ENCODE measurements at places on chromosomes 2 and 18.

- no peak for DNase-seq
These were observed 27.3 kb downstream of the CCDC141 start for GRCh38 chr2:179022685-179023084.

- DNase-seq, result no peak
These were observed 29.2 kb downstream of the GALNT1 start for GRCh38 chr18:35610724-35611123.

GRCh38 chr2:225764346-225764745 lies 364.8 kb downstream of the NYAP2 start:
- no peak for DNase-seq

DNA sequence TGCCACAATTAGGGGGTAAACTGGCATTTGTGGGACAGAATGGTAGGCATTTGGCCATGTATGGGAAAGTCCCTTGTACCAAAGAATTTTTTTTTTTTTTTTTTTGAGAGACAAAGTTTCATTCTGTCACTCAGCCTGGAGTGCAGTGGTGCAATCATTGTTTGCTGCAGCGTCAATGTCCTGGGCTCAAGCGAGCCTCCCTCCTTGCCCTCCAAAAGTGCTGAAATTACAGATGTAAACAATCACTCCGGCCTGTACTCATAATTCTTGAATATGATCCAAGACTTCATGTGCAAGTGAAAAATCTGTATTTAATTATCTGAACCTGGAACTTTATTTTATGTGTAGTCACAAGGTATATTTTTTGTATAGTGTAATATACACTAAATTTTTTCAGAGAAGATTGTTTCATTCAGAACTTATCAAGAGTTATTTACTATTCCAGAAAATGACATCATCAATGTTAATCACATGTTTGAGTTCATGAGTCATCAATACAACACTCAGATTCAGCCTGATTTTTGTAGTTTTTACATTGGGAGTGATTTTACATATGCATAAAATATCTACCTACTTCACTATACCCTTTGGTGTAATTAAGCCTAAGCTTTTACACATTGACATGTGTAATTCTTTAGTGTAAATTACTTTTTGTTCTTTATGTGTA lies 138.7 kb upstream of the L3MBTL4 start:
- DNase-seq, result no peak

GRCh38 chr2:232228971-232229894 lies 149.3 kb upstream of the ALPP start:
- no peak for DNase-seq

DNA sequence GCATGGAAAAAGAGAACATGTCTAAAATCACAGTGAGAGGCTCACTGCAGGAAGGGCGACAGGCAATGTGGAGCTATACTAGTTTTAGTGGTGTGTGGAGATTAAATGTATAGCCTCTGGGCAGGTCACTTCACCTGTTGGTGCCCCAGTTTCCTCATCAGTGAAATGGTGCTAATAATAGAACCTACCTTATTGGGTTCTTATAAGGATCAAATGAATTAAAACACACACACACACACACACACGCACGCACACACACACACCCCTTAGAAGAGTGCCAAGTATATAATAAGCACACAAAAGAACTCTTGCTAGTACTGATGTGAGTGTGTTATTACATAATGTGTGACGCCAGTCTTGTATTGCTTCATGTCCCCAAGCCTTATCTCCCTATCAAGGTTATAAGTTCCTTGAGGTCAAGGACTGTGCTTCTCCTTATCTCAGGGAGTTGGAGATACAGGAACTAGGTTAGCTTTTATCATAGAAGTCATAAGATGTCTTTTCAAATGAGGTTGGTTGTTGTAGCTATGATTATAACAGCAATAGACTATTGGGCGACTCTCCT lies 98.0 kb upstream of the CXCR4 start:
- no peak for DNase-seq

DNA sequence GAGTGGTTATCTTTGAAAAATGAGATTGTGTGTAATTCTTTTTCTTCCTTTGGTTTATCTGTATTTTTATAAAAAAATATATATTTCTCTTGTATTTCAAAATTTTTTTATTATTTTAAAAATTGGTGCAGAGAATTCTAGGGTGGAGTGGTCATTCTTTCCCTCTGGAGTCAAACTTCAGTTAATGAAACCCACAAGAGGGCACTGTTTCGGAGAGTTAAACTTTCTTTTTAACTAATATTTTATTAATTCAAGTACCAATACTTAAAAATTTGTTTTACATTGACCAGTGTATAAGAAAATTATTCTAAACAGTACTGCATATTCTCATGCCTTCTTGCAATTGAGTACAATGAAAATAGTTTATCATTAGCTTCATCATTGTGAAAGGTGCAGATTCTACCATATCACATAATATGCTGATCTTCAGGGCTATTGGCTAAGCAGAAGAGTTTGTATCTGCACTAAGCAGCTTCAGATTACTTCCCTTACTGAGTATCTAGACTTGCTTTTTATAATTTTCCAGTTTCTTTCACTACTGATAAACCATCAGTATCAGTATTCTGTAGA lies 50.1 kb downstream of the HS1BP3 start:
- no peak for DNase-seq

DNA sequence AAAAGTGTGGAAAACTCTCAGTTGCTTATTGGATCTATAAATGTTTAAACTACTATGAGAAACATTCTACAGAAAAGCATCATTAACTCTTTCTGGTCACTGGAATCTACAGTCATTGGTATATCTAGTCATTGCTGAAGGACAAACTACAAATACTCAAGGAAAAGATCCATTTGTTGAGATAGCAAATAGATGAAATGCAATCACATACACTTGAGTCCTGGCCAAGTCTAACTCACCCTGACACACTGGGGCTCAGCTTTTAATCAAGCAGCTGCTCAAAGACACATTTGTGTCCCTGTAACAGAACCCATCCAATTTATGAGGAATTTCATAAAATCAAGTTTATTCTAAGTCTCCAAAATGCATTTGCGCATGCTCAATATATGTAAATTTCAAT lies 68.7 kb downstream of the CDH2 start:
- DNase-seq, result no peak

- peak; percentile 78 for DNase-seq
These were observed 99.0 kb downstream of the ZFP36L2 start for GRCh38 chr2:43127208-43127940.

DNA sequence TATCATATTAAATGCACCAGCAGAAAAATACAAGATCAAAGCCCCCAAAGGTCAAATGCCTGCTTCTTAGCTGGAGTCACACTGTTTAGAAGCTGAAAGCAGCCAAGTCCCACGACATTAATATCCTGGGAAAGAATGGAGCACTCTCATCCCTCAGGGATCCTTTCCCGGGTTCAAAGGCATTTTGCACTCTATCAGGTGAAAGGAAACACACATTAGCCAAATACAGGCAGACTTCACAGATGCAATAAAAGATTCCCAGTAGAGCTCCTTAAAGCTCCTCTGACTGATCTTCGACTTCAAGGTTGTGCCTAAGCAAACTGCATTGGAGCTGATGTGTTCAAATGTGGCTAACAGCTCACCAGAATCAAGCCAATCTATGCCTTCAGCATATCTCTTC lies 158.4 kb downstream of the RNF152 start:
- DNase-seq, result no peak

DNA sequence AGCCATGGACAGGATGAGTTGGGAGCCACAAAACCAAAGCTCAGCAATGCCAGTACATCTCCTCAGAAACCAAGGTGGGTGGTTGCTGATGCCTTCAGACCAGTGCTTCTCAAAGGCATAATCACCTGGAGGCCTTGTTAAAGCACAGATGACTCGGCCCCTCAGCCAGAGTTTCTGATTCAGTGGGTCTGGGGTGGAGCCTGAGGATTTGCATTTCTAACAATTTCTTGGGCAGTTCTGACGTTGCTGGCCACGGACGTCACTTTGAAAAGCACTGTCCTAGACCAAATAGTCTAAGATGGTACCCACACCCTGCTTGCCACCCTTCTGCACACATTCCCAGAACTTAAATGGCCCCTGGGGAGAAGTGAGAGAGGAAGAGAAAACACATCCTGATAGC lies 24.1 kb upstream of the CDH2 start:
- DNase-seq, result no peak

DNA sequence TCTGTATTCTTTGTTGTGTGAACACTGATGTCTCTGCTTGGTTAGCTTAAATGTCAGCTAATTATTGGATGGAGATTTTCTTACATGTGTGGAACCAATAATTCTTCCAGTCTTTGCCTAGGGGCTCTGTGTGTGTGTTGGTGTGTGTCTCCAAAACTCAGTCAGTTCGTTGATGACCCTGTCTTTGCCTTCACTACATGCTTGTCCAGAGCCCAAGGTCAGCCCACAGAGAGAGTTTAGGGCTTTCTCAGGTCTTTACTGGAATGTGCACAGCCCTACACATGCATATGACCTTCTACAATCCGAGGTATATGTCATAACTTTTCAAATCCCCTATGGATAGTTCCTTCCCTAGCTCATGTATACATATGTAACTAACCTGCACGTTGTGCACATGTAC lies 74.1 kb upstream of the LDAH start:
- DNase-seq, result no peak

DNA sequence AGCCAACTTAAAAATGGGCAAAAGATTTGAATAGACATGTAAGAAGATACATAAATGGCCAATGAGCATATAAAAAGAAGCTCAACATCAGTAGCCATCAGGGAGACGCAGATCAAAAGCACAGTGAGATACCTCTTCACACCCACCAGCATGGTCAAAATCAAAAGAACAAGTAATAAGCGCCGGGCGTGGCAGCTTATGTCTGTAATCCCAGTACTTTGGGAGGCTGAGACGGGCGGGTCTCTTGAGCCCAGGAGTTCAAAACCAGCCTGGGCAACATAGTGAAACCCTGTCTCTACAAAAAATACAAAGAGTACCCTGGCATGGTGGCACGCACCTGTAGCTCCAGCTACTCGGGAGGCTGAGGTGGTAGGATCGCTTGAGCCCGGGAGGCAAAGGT lies 4.6 kb upstream of the CIB4 start:
- DNase-seq, result no peak

GRCh38 chr2:202015471-202015870 lies 18.2 kb upstream of the FZD7 start:
- no peak for DNase-seq

GRCh38 chr2:44107974-44108373 lies 60.7 kb upstream of the PPM1B start:
- no peak for DNase-seq

DNA sequence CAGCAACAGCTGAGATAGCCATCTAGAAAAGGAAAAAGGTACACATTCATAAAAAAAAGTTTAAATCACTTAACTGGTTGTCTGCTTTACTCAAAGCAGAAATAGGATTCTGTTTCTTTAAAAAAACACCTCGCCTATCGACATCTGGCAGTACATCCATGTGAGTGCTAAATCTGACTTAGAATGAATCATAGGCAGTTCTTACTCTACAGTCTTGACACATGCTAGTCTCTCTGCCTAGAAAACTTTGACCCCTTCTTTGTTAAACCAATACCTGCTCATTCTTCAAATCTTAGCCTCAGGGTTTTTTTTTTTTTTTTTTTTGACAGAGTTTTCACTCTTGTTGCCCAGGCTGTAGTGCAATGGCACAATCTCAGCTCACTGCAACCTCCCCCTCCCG lies 37.1 kb upstream of the GPR75 start:
- DNase-seq, result no peak

- no peak for DNase-seq
These were observed 84.0 kb downstream of the BCL2L11 start for GRCh38 chr2:111204706-111205105.

DNA sequence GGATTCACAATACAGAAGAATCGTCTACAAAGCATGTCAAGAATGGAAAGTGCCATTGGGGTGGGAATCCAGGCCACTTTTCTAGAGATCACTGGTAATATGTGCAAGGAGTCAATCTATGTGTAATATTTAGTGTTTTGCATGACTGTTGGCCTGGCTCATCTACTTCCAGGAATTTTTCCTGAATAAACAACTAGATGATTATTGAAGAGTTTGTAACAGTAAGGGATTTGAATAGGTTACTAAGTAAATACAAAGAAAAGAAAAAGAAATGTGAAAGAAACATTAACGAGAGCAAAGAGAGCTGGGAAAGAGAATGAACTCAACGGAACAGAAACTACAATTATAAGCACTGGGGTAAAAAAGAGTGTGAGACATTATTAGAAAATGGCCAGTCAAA lies 406.0 kb downstream of the TGIF1 start:
- DNase-seq, result no peak

GRCh38 chr2:53751728-53752127 lies 15.9 kb upstream of the CHAC2 start:
- no peak for DNase-seq

GRCh38 chr2:223043164-223043941 lies 8.6 kb upstream of the KCNE4 start:
- no peak for DNase-seq

DNA sequence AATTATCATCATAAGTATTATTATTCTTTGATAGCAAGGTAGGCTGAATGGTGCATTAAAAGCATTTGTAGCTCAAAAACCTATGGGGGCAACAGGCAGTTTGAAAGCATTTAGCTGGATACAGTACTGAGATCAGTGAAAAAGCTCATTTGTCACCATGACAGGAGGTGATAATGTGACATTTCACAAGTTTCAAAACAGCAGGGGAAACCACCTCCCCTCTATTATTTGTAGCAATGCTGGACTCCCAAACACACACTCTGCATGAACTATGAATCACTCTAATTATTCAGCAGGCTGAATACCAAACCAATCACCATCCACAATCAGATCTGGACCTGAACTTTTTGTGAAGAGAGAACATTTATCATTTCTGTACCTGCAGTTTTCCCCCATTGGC lies 63.4 kb downstream of the MYO5B start:
- no peak for DNase-seq

- no peak for DNase-seq
These were observed 15.5 kb downstream of the PNO1 start for GRCh38 chr2:68172990-68173700.

GRCh38 chr2:96315400-96316071 lies 9.6 kb upstream of the ITPRIPL1 start:
- no peak for DNase-seq

DNA sequence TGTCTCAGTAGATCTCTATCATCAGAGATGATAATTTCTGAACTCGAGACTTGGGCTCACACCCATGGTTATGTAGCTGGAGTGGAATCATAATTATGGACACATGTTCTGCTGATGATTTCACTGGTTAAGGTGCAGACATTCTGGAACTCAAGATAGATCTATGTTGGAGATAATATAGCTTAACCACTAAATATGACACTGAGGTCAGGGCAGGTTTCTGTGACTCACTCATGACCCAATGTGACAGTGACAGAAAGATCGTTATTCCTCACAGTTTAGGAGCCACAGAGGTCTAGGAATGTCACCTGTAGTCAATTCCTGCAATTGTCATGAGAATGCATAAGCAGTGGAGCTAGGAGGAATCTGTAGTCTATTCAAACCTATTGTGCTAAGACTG lies 828.6 kb downstream of the TRIB2 start:
- DNase-seq, result no peak

Data from activated naive CD8-positive, alpha-beta T cell treated with anti-CD3 and anti-CD28 coated beads, Interleukin-2, amount 50 U/mL, for 16 hours (primary cell).